IPS-NIHi11 (cell line): ENCODE measurements at places on chromosomes 2 and 18.

DNA sequence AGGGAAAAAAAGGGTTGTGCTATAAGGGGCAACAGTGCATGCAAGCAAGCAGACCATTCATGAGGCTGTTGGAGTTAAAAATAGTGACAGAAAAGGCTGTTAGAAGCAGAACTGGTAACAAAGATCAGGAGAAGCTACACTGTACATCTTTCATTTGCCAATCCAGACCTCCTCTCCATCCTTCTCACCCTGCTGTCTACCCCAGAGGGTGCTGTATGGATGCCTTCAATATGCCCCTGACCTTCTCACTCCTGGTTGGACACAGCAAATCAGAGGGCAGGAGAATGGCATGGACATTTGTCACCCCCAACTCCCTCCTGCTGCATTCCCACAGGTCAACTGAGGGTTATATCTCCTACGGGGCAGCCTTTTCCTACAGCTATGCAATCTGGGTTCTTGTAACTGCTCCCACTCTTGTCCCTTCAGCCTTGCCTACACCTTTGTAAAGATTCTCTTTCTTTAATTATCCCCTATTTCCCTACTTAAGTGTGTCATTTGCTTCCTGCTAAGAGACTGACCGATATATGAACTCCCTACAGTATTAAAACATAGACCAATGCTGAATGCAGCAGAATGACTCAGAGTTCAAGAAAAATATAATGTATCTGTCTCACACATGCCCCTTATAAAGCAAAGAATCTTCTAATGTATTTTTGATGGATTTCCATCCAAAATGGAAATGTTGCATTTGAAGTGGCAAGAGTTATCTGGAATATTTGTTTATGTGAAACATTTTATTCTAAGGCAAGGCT is 169.2 kb upstream of the NCKAP5 start:
- DNase-seq = no peak

DNA sequence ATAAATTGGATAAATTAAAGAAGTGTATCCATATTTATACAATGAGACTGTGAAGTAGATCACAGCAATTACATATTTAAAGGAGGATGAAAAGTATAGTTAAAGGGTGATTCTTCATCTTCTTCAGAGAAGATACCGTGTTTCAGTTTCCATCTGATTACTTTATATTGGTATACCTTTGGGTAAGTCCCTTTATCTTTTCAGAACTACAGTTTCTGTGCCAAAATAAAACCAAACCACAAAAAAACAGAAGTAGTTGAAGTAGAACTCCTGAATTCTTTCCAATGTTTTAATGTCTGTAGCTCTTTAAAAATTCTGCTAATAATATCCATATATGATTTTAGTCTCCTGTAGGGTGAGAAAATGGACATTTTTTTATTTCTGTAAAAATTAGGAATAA is 231.2 kb upstream of the LINC00305 start:
- no peak for DNase-seq

DNA sequence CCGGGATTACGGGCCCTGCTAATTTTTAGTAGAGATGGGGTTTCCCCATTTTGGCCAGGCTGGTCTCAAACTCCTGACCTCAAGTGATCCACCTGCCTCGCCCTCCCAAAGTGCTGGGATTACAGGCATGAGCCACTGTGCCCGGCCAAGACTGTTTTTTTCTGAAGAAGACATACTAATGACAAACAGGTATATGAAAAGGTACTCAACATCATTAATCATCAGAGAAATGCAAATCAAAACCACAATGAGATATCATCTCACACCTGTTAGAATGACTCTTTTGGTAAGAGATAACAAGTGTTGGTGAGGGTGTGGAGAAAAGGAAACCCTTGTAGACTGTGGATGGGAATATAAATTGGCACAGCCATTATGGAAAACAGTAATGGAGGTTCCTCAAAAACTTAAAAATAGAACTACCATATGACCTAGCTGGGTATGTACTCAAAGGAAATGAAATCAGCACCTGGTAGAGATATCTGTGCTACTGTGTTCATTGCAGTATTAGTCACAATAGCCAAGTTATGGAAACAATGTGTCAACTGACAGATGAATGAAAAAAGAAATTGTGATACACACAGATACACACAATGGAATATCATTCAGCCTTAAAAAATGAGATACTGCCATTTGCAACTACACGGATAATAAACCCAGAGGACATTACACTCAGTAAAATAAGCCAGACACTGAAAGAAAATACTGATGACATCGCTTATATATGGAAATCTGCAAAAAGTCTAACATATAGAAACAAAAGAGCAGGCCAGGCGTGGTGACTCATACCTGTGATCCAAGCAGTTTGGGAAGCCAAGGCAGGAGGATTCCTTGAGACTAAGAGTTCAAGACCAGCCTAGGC is 20.8 kb downstream of the SOS1 start:
- DNase-seq = no peak

GRCh38 chr18:38368886-38369285 is 803.3 kb upstream of the CELF4 start:
- DNase-seq = no peak

GRCh38 chr2:22880161-22880560 is 504.8 kb upstream of the KLHL29 start:
- no peak for DNase-seq

DNA sequence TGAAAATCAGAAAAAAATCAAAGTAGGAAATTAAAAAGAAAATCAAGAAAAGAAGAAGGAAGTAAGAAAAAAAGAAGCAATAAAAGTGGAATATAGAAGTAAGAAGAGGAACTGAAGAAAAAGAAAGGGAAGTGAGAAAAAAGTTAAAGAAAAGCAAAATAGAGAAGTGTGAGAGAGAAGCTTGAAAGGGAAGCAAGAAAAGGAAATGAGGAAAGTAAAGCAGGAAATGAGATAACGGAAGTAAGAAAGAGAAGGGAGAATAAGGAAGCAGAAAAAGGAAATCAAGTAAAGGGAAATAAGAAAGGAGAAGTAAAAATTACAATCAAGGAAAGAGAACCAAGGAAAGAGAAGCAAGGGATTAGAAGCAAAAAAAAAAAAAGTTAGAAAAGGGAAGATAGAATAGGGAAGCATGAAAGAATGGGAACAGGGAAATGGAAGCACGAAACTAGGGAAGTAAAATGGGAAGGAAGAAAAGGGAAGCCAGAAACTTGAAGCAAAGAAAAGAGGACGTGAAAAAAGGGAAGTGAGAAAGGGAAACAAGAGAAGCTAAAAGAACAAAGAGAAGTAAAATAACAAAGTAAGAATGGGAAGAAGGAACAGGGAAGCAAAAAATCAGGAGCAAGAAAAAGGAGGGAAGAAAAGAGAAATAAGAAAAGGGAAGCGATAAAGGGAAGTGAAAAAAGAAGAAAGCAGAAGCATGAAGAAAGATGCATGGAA is 243.3 kb upstream of the NCKAP5 start:
- DNase-seq = no peak

- DNase-seq = no peak
Measured at GRCh38 chr2:133986881-133987795, 266.7 kb upstream of the MGAT5 start.

- DNase-seq = no peak
Measured at GRCh38 chr2:238854246-238854645, 6.4 kb downstream of the TWIST2 start.

- no peak for DNase-seq
Measured at GRCh38 chr2:204170411-204170810, 233.8 kb downstream of the ICOS start.

- no peak for DNase-seq
Measured at GRCh38 chr18:54162431-54162830, 62.0 kb downstream of the MBD2 start.

DNA sequence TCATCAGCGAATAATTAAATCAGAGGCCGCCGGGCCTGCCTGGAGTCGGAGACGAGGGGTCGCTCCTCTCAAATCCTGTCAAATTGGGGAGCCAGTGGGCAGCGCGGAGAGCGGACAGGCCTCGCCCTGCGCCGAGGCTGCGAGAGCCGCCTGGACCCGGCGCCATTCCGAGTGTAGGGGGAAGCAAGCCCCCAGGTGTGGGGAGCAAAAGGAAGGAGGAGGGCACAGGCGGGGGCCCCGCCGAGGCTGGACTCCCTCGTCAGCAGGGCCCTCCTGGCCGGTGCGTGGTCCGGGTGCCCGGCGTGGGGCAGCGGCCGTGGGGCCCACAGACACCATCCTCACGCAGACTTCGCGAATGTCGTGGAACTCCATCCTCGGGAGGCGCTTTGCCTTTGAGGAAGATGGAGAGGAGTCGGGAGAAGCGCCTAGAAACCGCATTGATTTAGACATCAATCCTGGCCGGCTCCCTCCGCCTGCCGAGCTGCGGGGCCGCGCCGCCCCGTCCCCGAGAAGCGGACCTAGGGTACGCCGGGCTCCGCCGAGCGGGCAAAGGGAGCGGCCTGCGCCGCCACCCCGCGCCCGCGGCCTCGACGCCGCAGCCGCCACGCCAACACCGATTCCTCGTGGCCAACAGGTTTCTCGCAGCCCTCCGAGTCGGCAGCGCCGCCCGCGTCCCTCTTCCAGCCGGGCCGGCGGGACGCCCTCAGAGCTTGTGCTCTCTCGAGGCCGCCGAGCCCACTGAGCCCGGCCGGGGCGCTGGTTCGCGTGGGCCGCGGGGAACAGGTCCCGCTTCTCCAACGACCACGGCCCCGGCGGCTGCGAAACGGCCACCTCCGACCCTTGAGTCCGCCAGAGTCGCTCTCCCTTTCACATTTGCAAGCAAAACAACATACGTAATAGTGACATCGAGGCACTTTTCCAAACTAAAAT is 6.7 kb upstream of the ONECUT2 start:
- DNase-seq = peak; percentile 53

GRCh38 chr2:239768031-239768790 is 256.9 kb downstream of the NDUFA10 start:
- no peak for DNase-seq
